ENCODE measurements at places on chromosomes 11 and 22. TPM values are rescaled to one million over a fixed set of nuclear protein-coding genes. Genes with fewer than 3 reads are reported as not detected.

DNA sequence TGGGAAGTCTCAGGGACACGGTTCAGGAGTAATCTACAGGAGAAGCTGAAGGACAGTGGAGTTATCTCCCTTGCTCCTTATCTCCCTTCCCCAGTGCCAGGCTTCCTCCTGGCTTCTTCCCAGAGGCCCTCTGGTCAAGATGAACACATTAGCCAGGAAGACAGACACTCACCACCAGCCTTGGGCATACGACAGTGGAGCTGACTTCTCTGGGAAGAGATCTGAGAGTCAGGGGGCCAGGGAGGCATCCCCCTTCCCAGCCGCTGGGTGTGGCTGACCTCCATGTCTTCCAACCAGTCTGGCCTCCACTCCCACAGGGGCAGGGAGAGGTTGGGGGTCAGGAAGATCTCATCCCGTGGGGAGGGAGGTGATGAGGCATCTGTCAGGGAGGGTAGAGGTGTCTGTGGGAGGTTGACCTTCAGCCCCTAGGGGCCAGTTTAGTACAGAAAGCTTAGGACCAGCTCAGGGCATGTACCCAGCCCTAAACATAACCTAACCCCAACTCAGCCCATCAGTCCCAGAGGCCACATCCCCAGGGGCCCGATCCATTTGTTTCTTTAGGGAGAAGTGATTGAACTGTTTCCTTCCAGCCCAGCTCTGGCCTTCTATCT is 12.7 kb downstream of the ROBO4 start:
- no peak for DNase-seq
- H3K4me1 ChIP-seq: no peaks in the 10 kb centered on the region
- no peaks in the 10 kb centered on the region for H3K36me3 ChIP-seq
- H3K27me3 ChIP-seq: no peaks in the 10 kb centered on the region

DNA sequence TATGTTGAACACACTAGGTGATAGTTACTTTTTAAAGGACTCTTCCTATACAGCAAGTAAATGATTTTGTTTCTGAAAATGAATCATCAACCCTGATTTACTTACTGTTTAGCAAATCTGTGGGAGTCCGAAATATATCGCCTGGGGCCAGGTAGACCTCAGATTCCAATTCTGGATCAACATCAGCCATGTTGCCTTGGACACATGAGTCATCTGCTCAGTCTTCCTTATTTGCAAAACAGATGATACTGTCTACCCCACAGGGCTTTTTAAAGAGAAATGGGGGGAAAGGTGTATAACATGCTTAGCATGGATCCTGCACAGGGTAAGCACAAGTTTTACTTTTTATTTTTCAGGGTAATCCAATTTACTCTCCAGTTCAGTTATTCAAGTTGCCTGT is 324.2 kb downstream of the TENM4 start:
- H3K27ac ChIP-seq: no peak overlapping the region
- no peaks in the 10 kb centered on the region for H3K4me1 ChIP-seq
- no peaks in the 10 kb centered on the region for H3K27me3 ChIP-seq
- DNase-seq: no peak
- no peak overlapping the region for H3K4me3 ChIP-seq
- H3K36me3 ChIP-seq: no peaks in the 10 kb centered on the region

DNA sequence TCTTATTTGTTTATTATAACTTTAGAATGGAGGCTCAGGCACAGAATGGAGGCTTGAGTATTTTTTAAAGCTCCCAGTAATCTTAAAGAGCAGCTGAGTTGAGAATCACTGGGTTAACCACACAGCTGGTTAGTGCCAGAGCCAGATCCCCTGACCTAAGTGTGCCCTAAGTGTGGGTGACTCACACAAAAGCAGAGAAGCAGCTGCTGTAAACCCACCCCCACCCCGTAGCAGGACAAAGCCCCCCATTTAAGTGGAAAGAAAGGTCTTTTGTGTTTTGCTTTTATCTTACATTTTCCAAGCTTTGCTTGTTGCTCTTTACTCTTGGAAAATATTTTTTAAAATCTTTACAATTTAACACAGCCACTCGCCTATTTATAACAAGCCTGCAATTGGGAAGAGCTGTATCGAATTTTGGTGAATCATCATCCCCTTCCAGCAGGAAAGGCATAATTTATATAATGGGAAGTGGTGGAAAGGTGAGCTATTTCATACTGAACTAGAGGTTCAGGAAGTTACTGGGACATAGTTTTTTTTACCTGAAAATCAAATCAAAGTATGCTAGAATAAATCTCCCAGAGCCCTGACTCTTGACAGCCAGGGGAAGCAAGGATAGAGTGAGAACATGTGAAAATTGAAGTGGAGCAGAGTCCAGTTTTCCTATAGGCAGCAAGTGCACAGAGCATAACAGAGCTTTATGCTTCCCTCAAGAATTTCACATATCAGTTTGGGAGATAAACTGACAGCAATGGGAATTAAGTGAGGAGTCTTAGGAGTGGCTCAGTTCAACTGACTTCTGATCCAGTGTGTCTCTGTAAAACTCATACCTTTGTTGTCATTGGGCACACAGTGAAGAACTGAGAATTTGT is 405.7 kb downstream of the AASDHPPT start:
- no peak overlapping the region for H3K4me3 ChIP-seq
- no peaks in the 10 kb centered on the region for H3K4me1 ChIP-seq
- no peaks in the 10 kb centered on the region for H3K36me3 ChIP-seq
- DNase-seq: no peak
- no peaks in the 10 kb centered on the region for H3K27me3 ChIP-seq
- no peak overlapping the region for H3K27ac ChIP-seq

DNA sequence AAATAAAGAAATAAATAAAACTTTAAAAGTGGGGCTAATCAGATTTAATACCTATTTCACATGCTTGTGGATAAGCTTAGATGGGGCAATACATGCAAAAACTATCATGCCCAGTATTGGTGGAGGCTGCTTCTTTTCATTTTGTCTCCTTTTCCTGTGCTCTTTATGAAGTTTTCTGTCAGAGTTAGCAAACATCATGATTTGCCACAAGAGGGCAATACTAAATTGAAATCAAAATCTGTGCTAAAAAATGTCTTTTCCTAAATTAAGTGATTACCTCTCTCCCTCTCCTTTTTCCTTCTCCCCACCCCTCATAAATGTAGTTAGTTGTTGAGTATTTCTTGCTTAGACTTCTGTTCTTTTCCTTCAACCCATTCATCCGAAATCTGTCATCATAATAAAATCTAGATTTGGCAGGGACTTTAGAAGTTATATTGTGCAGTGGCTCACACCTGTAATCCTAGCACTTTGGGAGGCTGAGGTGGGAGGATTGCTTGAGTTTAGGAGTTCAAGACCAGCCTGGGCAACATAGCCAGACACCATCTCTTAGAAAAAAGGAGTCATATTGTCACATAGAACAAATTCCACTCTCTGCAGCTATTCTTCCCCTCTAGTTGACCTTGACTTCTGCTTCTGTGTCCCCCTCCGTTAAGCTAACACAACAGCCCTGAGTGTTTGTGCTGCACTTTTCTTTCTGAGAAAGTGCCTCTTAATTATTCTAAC is 4.7 kb upstream of the ARHGAP42 start:
- no peak overlapping the region for H3K4me3 ChIP-seq
- no peak overlapping the region for H3K27ac ChIP-seq
- H3K4me1 ChIP-seq: no peaks in the 10 kb centered on the region
- H3K36me3 ChIP-seq: no peaks in the 10 kb centered on the region

DNA sequence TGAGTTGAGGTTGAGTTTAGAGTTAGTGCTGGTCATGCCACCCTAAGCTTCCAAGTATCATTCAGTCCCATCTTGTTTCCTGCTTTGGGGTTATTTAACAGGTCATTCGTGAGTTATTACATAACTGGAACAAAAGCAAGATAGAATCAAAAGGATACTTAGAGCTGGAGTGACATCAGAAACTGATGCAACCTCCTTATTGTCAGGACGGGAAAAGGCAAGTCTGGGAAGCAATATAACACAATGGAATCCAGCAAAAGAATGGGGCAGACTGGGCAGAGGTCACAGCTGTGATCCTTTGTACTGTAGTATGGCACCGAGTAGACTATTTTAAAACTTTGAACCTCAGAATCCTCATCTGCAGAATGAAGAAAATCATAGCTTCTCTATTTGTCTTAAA is 4.4 kb upstream of the PRSS23 start:
- no peaks in the 10 kb centered on the region for H3K36me3 ChIP-seq
- no peaks in the 10 kb centered on the region for H3K27me3 ChIP-seq
- H3K27ac ChIP-seq: no peak overlapping the region

DNA sequence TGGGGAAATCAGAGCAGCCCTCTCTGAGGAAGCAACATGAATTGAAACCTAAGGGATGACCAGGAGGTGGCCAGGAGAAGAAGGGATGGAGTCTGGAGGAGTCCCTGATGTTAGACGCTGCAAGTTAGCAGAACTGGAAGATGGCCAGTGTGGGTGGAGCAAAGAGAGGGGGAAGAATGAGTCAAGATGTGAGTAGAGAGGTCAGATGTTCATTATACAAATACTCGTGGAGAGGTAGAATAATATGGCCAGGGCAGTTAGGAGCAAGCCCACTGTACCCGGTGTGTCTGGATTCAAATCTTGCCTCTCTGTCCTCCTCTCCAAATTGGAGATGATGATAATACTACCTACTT is 242.0 kb downstream of the TENM4 start:
- H3K4me1 ChIP-seq: no peaks in the 10 kb centered on the region
- DNase-seq: no peak
- no peak overlapping the region for H3K27ac ChIP-seq
- H3K27me3 ChIP-seq: no peaks in the 10 kb centered on the region
- H3K4me3 ChIP-seq: no peak overlapping the region
- H3K36me3 ChIP-seq: no peaks in the 10 kb centered on the region

Gene RBMXL2
- total RNA-seq: not detected

DNA sequence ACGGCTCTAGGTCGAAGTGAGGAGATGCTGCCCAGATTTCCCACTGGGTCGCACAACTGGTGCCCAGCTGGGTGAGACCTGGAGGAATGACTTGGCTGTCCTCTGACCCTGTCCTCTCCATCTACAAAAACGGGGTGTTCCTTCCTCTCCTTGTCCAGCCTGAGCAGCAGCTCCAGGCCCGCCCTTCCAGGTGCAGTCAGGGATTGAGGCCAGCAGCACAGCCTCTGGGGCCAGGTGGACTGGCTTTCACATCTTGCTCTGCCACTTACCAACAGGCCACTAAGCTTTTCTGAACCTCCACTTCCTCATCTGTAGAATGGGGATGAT is 91.7 kb upstream of the LMO1 start:
- DNase-seq: no peak
- no peaks in the 10 kb centered on the region for H3K4me1 ChIP-seq
- H3K27me3 ChIP-seq: no peaks in the 10 kb centered on the region
- no peaks in the 10 kb centered on the region for H3K36me3 ChIP-seq
- H3K4me3 ChIP-seq: no peak overlapping the region
- H3K27ac ChIP-seq: no peak overlapping the region

DNA sequence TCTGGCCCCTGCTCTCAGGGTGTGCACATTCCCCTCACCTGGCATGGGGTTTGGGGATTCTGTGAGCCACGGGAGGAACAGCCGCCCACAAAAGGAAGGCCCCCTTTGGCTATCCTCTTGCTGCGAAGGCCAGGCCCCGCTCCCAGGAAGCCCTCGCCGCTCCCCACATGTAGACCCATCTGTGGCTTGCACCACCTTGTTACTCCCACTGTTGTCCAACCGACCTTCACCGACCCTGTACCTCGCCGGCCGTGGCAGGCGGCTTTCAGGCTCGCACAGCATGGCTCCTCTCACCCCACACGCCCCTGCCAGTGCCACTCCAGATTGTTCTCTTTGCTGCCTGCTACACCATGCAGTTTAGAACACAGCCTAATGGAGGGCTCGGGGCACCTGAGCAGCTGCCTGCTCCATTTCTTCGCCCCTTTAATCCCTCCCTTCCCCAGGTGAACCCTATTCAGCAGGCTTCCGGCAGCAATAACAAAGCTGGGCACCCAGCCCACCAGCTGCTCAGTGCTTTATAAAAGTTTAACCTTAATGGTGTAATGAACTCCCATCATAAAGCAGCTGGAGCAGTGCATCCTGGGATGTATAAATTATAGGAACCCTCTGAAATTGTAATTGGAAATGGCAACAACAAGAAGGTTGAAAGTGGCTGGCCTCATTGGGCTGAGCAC is 10.7 kb downstream of the DAGLA start:
- no peaks in the 10 kb centered on the region for H3K27me3 ChIP-seq
- H3K36me3 ChIP-seq: no peaks in the 10 kb centered on the region
- H3K4me1 ChIP-seq: no peaks in the 10 kb centered on the region

Gene BRD1
- total RNA-seq: 81.9 TPM

DNA sequence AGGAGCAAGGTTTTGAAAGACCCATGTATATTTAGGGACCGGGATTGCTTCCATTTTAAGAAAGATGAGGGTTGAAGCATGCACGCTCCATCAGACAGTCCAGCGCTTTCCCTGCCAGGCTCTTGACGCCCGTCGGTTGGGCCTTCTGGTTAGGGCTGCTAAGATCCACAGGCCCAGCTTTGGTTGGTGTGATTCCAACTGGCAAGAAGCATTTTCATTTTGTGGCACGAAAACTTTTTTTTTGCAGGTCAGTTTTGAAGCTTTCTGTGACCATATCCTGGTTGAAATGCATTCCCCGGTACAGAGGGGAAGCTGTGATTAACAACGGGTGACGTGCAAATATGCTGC is 34.3 kb upstream of the MPPED1 start:
- H3K4me1 ChIP-seq: no peaks in the 10 kb centered on the region
- H3K27me3 ChIP-seq: no peaks in the 10 kb centered on the region
- H3K27ac ChIP-seq: peak overlapping the region; percentile 36
- H3K4me3 ChIP-seq: no peak overlapping the region

Gene CSF2RB
- 0.88 TPM for total RNA-seq

Gene CD248
- total RNA-seq: 2.9 TPM

DNA sequence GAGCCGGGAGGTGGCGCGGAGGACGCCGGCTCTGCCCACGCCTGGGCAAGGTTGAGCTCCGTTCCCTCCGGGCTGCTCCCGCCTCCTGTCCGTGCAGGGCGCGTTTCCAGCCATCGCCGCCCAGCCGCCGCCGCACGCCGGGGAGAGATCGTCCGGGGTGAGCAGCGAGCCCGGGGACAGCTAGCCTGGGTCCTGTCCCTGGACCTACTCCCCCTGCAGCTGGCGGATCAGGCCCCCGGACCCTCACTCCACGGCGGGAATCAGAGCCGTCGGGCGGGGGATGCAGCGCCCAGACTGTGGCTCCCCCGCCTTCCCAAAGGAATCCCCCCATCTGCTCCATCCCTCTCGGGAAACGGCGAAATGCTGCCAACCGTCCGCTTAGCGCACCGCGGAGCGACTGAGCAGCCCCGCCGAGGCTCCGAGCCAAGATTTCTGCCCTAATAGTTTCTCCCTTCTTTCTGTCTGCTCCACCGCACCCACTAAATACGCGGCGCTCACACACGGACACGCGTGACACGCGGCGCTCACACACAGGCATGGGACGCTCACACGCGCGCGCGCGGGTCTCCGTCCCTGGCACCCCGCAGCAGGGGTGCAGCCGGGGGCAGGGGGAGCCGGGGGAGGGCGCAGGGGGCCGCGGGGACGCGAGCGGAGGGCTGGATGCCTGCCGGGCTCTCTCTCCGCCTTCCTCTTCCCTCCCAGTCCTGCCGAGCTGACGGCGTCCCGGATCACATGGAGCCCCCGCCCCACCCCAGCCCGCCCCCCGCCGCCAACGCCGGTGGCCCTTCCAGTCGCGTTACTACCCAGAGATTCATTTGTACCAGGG is at the start of gene KCNJ5:
Gene KCNJ5 (plus strand): TSS at position 814 of the 826 bp plus-strand sequence. CDS start 19,918 bp downstream, outside the sequence.
- DNase-seq: peak; percentile 51
- no peaks in the 10 kb centered on the region for H3K36me3 ChIP-seq
- H3K27ac ChIP-seq: no peak within 1 kb of the TSS
- peaks cover 6% of the 10 kb centered on the region for H3K27me3 ChIP-seq
- H3K4me1 ChIP-seq: no peaks in the 10 kb centered on the region

Data from Peyer's patch (tissue), 4 donors.